Fibroblast of gingiva (primary cell): ENCODE measurements at places on chromosomes 2 and 18.

DNA sequence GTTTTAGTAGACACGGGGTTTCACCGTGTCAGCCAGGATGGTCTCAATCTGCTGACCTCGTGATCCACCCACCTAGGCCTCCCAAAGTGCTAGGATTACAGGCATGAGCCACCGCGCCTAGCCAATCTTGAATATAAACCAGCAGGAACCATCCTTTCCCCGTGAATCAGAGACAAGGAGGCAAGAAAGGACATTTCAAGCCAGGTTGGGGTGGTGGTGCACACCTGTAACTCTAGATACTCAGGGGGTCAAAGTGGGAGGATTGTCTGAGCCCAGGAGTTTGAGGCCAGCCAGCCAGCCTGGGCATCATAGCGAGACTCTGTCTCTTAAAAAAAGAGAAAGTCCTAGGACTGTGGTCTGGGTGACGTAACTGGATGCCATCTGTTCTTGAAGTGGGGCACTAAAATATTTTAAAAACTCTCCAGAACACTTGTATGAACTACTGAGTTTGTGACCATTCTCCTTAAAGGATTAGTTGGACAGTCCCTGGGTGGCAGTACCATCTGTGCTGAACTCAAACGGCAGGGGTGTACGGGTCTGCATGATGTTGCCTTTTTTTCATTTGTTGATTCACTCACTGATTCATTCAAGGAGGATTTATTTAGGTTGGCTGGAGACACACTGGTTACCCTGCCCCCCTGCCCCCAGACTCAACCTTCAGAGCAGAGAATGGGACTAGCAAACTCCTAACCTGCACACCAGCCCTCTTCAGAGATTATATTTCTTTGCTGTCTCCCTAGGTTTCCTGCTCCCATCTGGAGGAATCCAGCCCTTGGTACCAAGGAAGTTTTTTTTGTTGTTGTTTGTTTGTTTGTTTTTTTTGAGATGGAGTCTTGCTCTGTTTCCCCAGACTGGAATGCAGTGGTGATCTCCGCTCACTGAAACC lies 2.9 kb upstream of the TLX2 start:
- no peak for DNase-seq

DNA sequence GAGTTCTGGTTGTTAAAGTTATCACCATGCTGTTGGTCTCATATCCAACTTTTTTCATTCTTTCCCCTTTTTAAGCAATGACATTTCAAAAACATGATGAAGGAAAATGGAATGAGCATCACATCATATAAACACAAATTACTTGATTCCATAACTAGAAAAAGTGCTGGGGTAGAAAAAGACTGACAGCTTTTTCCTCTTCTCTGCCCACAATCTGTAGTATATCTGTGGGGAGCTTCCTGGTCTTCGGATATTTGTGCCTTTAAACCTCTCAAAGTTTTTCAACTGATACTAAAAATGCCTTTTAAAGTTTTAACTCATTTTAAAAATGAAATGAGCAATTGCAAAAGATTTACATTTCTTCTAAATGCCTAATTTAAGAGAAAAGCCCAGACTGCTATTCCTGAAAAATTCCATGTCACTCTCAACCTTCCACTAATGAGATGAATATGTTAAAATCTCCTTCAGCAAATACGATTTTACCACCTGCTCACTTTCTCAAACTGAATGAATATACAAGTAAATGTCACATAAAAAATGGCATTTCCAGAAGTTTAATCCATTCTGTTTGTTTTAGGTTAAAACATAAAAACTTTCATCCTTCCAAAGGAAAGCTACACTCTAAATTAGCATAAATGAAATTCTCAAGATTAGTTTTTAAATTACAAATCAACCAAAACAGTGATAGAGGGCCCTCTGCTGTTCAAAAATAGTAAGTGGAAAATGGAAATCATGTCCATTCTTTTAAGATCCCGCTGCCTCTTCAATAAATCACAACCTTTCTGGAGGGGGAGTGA lies 2.1 kb downstream of the DNAH7 start:
- DNase-seq, result peak; percentile 23

GRCh38 chr2:206935991-206936842 lies 3.1 kb upstream of the CPO start:
- DNase-seq, result peak; percentile 58

GRCh38 chr2:67645280-67646138 lies 248.4 kb downstream of the ETAA1 start:
- DNase-seq, result no peak

DNA sequence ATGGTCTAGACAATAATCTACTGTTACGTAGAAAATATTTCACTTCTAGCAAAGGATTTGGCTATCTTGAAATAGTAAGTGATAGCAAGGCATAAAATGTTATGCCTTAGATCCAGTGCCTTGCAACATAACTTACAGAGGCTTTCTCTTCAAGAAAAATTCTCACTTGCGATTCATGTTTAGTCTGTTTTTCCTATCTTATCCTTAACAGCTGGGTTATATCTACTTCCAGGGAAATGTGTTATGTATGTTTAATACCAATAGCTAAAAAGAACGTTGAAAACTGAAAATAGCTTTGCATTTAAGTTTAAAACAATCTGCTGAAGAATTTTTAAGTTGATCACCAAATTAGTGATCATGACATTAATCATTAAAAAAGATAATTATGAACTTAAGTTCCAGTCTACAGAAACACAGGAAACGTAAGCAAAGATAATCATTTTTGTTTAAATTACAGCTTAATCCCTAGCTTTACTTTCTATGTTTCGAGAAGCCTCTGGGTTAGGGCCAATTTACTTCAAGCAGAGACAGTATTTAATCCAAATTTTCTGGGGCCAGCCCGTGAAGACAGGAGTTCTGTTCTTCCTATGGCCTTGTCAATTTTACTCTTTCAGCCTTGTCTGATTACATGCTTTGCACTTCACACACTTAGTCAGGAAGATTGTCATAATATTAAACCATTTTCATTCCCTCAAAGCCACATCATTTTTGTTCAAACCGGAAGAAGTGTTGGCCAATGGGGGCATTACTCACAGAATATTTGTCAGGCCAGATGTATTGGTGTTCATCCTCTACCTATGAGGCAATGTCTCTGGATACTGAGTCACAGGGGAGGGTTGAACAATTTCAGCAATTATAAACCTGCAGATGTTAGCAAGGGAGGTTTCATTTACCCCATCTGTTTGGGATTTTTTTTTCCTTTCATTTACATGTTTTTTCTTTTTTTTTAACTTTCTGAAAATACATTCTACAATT lies 1132.9 kb upstream of the ZEB2 start:
- peak; percentile 80 for DNase-seq

- DNase-seq, result no peak
Measured at GRCh38 chr2:106531676-106532214, 44.6 kb downstream of the CD8B2 start.

- no peak for DNase-seq
Measured at GRCh38 chr18:63578357-63578958, 8.7 kb upstream of the SERPINB13 start.

DNA sequence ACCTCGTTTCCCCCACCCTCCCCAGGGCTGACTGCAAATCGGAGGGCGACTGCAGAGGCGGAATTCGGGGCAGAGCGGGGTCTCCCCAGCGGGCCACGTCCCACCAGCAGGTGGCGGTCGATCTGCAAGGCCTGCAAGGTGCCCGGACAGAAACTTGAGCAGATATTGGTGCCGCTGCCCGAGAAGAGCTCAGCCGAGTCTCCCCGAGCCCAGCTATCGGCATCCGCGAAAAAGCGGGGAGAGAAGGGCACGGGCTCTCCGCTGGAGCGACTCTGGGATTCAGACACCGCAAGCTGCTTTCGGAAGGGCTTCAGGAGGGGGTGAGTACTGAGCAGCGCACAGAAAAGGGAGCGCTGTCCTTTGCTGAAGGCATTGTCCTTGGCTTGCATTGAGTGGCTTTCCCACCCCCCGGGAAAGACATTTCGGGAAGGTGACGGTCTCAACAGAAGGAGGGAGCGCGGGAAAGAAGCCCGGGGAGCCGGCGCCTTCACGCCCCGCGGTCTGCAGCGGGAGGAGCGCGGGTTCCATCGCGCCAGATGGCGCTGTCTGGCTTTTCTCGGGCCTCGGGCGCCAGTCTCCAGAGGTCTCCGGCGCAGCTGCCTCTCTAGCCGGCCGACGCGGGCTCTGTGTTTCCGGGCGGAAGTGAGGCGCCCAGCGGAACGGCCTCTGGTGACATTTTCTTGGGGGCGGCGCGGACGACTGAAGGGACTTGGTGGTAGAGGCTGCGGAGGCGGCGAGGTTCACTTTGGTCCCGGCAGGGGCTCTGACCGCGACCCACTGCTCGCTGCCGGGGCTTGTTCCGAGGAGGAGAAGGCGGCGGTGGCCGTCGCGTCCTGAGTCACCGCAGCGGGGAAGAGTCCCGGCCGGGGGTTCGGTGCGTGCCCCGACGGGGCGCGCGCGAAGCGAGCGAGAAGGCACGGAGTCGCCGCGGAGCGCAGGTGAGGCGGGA lies 69.5 kb downstream of the HAUS1 start:
- DNase-seq, result peak; percentile 92

- no peak for DNase-seq
Measured at GRCh38 chr2:118902266-118903028, 39.5 kb upstream of the MARCO start.

GRCh38 chr18:48155856-48156255 lies 225.4 kb upstream of the SMAD2 start:
- DNase-seq, result no peak

DNA sequence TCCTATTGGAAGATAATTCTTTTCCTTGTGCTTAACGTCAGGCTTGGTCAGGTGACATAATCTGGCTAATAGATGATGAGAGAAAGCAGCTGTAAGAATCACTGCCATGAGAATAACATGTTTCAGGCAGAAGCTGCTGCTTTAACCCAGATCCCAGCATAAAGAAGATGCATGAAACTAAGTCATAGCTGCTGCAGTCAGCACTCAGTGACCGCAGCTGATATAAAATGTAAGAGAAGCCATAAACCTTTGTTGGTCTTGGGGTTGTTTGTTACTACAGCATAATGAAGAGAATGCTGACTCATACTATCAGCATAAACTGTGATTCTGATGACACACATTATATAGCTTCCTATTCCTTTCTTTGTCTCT lies 274.3 kb upstream of the TRIB2 start:
- DNase-seq, result no peak

- no peak for DNase-seq
Measured at GRCh38 chr2:62319070-62319469, 123.2 kb downstream of the B3GNT2 start.

DNA sequence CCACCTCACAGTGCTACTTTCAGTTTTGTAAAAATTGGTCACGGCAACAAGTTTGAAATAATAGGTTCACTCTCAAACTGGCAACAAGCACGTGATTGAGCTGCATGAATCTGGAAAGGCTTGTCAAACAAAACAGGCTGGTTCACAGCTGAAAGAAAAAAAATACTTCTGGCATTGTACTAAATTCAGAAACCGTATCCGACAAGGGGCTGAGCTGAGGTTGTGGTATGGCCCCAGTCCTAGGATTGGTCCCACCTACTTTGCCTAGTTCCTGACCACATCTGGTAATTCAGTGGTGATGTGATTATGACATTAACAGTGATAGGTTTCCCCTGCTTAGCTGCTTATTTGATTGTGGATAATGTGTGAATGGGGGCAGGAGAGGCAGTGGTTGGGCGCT lies 326.5 kb upstream of the THUMPD2 start:
- DNase-seq, result peak; percentile 80

DNA sequence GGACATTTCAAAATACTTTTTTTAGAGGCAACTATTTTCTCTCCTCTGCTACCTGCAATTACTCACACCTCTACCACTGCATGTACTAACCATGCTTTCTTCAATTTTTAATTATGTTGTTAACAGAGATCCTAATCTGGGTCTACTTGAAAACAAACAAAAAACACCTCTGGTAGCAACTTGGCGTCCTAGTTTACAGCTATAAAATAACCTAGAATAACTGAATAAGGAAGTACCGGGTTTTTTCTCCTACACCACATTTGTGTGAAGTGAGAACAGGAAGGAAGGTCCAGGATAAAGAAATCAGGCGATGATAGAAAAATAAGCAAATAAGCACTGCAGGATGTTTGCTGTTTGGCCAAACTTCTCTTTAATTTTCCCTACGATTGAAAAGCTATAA lies 633.5 kb downstream of the LRP1B start:
- no peak for DNase-seq

- no peak for DNase-seq
Measured at GRCh38 chr2:201964631-201965206, 68.9 kb upstream of the FZD7 start.

DNA sequence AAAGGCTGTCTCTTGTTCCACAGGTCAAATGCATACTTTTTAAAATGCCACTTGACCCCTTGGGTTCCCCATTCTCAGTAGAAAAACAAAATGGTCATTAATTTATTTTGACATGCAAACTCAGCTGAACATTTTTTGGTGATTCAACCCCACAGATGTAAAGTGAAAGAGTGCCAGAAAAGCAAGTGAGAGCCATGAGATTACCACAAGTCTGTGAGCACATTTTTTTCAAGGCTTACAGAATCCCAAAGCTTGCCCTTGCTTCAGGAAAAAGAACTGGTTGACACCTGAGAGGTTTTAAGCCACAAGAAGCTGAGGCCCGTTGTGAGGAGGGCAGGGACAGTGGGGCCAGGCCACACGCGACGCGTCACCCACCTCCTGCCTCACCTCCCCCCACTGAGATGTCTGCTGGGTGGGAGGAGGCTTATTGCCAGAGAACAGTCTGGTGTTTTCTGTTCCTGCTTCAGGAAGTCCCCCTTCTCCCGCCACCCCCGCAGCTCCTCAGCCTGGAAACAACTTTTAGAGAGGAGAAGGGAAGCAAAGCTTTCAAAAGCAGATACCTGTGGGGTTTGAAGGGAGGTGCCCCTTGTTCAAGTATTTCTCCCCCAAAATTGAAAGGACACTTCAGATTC lies 70.4 kb upstream of the CYP1B1 start:
- peak; percentile 95 for DNase-seq

DNA sequence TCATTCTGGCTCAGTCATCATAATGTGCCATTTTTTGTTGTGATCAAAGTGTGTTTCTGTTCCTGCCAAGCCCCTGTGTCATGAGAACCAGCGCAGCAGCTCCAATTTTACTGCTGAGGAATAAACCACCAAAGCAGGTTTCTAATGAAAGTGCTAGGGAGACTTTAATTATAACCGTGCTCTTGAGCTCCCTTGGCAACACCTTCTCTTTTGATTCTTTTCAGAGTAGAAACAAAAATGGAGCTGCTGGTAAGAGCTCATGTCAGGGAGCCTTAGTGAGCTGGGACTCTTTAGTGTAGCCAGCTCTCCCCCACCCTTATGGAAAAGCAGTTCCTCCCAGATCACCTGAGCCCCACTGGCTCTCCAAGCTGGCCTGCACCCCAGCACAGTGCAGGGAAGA lies 74.3 kb downstream of the LYPD1 start:
- DNase-seq, result no peak
